Stimulated activated CD8-positive, alpha-beta memory T cell treated with anti-CD3 and anti-CD28 coated beads, Interleukin-7, amount 100 ng/mL, for 1 hour (primary cell): ENCODE measurements at places on chromosomes 3 and 15.

DNA sequence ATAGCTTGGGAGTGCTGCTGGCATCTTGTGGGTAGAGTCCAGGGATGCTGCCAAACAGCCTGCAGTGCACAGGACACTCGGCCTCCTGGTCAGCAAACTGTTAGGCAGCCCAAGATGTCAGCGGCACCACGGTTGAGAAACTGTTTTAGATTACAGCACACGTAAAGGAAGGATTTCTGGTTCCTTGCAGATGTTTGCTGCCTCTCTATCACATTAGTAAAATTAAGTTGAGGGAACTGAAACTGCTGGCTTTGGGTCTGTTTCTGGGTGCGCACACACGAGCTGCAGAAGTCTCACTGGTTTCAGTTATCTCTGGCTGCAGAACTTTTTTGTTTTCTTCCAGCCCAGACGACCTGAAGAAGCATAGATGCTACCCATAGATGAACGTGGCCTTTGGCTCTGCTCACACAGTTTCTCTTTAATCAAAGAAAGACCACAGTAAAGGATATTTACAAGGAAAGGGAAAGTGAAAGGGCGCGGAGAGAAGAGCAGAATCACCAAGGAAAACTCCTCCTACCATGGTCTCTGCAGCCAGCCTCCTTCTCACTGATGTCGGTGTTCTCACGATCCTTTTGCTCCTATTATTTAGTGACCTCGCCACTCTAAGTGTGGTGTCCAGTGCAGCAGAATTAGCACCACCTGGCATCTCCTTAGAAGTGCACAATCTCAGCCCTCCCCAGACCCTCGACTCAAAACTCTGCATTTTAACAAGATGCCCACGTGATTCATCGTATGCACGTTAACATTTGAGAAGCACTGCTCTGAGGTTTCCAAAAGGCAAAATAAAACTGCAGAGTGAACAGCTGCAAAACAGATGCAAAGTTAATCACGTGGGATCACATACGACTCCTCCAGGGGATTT, 50.6 kb upstream of the AKAP13 start:
- no peak for DNase-seq

DNA sequence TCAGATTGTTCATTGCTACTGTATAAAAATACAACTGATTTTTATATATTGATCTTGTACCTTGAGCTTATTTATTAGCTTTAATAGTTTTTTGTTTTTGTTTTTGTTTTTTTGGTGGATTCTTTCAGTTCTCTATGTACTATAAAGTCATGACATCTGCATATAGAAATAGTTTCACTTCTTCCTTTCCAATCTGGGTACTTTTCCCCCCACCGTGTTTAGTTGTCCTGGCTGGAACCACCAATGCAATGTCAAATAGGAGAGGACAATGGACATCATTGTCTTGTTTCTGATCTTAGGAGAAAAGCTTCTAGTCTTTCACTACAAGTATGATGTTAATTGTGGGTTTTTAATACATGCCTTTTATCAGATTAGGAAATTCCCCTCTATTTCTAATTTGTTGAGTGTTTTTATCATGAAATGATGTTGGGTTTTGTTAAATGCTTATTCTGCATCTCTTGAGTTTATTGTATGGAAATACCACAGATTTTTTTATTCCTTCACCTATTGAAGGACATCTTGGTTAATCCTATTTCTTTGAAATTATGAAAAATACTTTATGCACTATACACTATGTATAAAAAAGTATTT, 2.8 kb upstream of the XCR1 start:
- DNase-seq = no peak

DNA sequence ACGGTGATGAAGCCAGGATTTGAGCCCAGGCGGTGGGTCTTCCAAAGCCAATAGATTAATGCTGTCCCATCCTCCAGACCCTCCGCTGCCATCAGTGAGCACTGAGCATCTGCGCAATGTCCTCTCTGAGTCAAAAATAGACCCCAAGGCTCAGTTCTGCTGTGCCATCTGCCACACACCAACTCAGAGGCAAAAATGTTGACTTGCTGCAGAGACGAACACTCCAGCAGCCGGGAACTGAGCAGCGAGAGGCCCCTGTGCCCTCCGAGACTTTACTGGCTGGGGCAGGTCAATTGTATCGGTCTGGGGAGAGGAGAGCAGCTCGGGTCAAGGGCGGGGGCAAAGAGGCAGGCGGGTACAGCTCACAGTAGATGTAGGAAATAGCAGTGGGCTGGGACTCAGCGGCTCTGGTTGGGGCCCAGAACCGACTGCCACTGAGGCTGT, 41.5 kb upstream of the ATP2B2 start:
- DNase-seq = no peak

DNA sequence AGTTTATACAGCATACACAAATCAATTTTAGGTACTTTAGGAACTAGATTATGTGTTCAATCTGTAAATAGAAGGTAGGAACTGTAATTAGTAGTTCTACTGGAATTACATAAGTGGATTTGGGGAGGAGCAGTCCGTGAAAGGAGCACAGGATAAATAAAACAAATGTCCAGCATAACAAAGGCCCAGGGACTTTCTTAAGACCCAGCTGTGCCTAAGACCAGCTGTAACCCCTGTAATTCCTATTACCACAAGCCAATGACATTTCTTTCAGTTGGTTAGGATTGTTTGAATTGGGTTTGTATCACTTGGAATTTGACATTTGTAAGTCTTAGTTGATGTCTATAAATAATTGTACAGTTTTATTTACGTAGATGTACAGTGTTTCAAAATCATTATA, 4.8 kb upstream of the ZBTB20 start:
- no peak for DNase-seq

DNA sequence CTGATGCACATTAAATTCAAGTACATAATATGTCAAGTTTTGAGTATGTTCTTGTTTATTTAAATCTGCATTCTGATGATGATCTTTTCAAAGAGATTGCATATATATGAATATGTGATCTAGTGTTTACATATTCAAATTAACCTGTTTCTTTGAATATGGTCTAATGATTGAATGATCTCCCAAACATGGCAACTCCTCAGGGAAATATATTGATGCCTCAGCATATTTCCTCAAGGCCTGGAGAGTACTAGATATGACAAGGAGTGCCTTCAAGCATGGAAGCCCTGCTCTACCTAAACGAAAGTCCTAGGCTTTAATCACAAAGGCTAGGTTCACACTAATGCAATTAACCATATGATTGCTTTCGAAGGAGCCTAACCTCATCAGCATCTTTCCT, 532.8 kb downstream of the ZIC1 start:
- no peak for DNase-seq

DNA sequence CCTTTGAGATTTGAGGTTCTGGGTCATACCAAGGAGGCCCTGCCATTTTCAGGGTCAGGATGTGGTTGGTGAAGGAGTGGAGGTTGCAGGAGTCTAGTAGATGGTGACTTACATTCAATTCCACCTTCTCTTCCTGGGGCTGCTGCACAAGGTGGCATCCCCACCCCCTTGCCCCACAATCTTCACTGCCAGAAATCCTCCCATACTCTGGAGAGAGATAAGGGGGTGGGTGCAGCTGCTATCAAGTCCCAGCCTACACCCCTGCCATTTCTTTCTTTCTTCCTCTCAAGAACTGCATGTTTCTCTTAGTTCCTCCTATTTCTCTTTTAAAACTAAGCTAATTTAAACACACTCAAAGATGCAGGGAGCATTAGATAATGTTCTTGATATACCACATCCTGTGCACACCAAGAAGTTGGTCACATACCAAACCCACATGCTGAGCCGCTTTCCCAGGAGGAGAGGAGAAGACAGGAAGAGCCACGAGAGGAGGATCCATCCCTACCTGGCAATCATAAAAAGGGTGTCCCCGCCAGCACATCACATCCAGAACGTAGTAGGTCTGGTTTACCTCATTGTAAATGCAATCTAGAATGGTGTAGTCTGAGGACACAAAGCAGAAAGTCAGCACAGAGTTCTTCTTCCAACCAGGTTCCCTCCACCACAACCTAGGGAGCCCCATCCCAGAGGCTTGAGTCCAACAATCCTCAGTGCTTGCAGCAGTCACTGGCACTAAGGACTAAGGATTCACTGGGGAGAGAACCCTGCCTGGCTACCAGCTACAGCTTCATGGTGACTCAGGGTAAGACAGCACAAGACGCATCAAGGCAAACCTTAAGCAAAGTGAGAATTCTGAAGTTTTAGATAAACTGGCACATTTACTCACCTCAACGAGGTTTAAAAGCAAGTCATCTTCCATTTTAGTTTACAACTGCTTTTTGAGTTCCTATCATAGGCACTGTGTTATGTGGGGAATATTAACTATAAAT, 18.5 kb downstream of the SNUPN start:
- no peak for DNase-seq

- DNase-seq = no peak
Observed at GRCh38 chr3:169062501-169062900, 601.0 kb downstream of the MECOM start.

GRCh38 chr15:69668963-69669362, 216.3 kb downstream of the RPLP1 start:
- DNase-seq = no peak

DNA sequence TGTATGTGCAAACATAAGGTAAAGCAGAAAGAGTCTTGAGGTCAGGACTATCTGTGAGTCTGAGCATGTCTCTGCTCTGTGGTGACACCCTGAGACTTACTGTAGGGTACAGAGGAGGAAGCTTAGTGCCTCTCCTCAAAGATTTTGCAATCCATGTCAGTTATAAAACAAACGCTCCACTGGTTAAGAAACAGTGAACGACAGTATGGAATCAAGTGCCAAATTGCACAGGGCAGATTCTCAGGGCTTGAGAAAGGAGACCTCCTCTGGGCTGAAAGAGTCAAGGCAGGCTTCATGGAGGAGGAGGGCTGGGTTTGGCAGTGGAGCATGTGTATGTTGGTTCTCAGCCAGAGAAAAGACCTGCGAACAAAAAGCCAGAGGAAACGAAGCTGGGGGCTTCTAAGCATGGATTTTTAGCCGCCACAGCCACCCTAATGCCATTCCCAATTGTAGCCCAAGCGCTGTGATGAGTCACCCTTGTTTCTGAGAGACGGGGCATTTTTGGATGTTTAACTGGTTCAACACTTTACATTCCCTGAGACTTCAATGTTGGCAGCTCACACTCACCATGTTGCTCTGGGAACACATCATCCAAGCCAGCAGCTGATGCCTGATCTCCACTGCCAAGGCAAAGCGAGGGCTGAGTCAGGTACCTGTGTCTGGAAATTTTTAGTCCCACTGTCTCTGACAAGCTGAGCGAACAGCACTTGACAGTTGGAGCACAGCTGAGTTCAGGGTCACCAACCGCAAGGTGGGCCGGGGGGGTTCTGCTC, 3.4 kb upstream of the DGKG start:
- no peak for DNase-seq

GRCh38 chr3:15623535-15624440, 22.2 kb downstream of the BTD start:
- no peak for DNase-seq

- DNase-seq = no peak
Observed at GRCh38 chr15:80526556-80527340, 122.6 kb downstream of the ARNT2 start.

- no peak for DNase-seq
Observed at GRCh38 chr3:42098171-42098570, 7.0 kb downstream of the TRAK1 start.
